ENCODE measurements at places on chromosomes 3 and 15.

GRCh38 chr3:72797773-72798543, 50.3 kb downstream of the SHQ1 start:
- peak; percentile 7 for DNase-seq

- DNase-seq: no peak
Measured at GRCh38 chr3:152428577-152428976, 159.8 kb downstream of the MBNL1 start.

GRCh38 chr15:89725064-89725463, 26.0 kb downstream of the MESP1 start:
- DNase-seq: no peak

DNA sequence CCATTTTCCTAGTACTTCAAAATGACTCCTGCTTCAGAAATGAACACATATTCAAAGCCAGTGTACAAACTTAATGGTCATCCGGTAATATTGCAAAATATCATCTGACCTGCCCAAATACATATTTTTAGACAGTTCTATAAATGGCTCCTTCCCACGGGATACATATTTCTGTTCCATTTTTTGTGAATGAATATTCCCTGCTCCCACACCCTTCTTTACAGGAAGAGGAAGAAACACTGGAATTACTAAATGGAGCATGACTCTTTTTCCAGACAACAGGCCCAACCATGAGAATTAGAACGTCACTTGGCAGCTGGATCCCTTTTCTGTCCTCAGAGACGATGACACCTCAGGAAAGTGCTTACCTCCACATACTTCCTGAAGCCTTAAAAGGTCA, 38.0 kb upstream of the CBLB start:
- DNase-seq: peak; percentile 17

- DNase-seq: no peak
Measured at GRCh38 chr3:158110658-158111018, 749 bp downstream of the RSRC1 start.

GRCh38 chr15:74451861-74452835, 8.8 kb downstream of the UBL7 start:
- DNase-seq: peak; percentile 51

- DNase-seq: no peak
Measured at GRCh38 chr15:23797747-23798446, 110.8 kb upstream of the NDN start.

- no peak for DNase-seq
Measured at GRCh38 chr3:4314688-4315087, 11.5 kb downstream of the SETMAR start.

GRCh38 chr15:94845390-94845716, 614.0 kb downstream of the MCTP2 start:
- no peak for DNase-seq

- DNase-seq: no peak
Measured at GRCh38 chr3:103195216-103195615, 760.4 kb downstream of the ZPLD1 start.

GRCh38 chr3:156888576-156888975, 62.4 kb downstream of the LEKR1 start:
- no peak for DNase-seq

- DNase-seq: peak; percentile 65
Measured at GRCh38 chr15:79090487-79091203, at the start of gene RASGRF1. Gene RASGRF1, minus strand, starts transcription at chr15:79090780. Its CDS starts 282 bp downstream, at chr15:79090498.

DNA sequence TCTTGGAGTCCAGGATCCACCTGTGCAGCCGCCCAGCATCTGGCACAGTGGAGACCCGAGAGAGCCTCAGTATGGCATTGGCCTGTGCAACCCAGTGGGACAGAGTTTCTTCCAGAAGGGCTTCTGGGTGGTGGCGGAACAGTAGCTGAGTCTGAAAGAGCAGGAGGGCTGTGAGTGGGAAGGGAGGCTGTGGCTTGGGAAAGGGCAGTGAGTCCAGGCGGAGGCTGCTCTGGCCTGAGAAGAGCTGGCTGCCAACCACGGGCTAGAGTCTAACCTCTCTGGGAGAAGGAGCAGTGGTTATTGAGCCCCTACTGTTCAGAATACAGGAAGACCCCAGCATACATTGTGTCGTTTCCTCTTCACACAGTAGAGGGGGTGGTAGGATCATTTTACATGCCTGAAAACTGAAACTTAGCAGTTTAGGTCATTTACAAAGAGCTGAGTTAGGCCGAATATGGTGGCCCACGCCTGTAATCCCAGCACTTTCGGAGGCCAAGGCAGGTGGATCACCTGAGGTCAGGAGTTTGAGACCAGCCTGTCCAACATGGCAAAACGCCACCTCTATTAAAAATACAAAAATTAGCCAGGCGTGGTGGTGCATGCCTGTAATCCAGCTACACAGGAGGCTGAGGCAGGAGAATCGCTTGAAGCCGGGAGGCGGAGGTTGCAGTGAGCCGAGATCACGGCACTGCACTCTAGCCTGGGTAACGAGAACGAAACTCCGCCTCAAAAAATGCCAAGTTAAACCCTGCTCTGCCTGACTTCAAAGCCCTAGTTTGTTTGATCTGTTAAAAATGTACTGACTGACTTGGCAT, 3.2 kb downstream of the AEN start:
- DNase-seq: no peak

Measured in cerebellar cortex (tissue), 1 donor.